ENCODE measurements at places on chromosomes 7 and 10.

GRCh38 chr10:88041243-88042159, 178.1 kb downstream of the PTEN start:
- no peak for DNase-seq

DNA sequence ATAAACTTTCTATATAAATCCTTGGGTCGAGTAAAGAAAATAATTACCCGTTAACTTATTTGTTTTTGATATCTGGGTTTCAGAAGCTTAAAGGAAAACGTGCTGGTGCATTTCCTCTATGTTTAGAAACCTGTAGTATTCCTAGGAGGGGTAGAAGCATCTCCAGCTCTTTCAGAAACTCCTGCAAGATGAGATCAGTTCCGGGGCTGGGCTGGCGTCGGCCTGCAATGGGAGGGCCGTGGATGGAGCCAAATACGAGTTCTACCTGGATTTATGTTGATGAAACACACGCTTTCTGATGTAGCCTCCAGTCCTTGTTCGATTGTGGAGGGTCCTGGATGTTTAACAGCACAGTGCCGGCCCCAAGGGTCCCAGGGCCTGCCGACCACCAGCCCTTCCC, 35.8 kb upstream of the DIP2C start:
- DNase-seq = no peak

- no peak for DNase-seq
Observed at GRCh38 chr10:1486841-1487687, 250.3 kb downstream of the ADARB2 start.

GRCh38 chr7:69808391-69808790, 210.1 kb downstream of the AUTS2 start:
- DNase-seq = peak; percentile 39

DNA sequence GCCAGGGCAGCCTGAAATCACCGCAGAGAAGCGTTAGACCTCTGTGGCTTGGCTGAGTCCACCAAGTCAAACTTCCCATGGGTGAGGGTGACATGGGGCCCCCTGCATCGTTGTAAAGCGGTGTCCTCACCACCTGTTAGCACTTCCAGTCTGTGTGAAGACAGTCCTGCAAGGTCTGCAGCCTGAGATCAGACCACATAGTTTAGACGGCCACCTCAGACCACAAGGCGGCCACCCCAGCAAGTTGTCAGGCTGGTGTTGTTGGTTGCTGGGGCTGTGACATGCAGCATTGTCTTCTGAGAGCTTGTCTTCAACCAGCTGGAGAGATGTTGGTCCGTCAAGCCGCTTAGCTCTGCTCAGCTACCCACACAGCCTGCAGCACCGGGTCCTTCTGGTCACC, 44.1 kb upstream of the TARP start:
- no peak for DNase-seq

- no peak for DNase-seq
Observed at GRCh38 chr10:55491712-55492111, 690.7 kb upstream of the PCDH15 start.

DNA sequence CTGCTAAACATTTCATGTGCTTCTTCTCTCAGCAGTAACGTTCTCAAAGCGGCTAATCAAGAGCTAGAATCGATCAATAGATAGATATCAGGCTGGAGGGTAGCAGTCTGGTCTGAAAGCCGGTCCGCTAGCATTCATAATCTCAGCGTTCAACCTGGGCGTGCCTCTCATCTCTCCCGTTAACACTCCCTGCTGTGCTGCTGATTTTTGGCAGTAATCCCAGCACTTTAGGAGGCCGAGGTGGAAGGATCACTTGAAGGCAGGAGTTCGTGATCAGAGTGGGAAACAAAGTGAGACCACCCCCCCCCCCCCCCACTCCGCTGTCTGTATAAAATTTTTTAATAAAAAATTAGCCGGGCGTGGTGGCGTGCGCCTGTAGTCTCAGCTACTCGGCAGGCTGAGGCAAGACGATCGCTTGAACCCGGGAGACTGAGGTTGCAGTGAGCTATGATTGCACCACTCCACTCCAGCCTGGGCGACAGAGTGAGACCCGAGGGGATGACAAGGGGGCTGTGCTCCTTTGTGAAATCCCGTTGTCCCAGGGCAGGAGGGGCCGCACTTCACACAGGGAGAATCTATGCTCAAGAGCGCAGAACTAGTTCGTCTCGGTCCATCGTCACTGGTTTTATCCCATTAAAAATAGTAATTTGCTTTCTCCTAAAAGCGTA, 624 bp upstream of the CEP55 start:
- no peak for DNase-seq

DNA sequence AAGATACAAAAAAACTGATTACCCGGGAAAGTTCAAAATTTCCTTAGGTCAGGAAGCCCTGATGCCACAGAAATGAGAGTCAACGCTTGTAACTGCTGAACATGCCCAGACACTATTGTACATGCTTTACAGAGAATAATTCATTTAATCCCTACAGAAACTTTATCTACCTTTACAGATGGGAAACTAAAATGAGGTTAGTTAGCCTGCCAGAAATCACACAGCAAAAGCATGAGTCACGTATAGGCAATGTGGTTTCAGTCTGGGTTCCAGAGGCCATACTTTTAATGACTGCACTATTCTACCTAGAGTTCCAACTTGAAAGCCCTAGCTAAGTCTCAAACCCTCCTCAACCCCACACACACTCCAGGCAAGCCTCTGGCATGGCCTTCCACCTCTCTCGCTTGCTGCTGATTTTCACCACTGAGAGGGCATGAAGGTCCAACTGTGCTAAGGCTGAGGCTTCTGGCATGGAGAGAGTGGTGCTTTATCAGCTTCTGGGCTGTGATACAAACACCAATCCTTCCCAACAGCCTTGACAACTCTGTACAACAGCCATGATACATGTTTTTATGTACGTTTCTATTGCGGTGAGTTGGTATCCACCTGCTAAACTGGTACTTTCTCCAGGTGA, 1011.2 kb upstream of the GHITM start:
- DNase-seq = no peak

- DNase-seq = peak; percentile 97
Observed at GRCh38 chr7:73850781-73851207, 8.5 kb upstream of the METTL27 start.

DNA sequence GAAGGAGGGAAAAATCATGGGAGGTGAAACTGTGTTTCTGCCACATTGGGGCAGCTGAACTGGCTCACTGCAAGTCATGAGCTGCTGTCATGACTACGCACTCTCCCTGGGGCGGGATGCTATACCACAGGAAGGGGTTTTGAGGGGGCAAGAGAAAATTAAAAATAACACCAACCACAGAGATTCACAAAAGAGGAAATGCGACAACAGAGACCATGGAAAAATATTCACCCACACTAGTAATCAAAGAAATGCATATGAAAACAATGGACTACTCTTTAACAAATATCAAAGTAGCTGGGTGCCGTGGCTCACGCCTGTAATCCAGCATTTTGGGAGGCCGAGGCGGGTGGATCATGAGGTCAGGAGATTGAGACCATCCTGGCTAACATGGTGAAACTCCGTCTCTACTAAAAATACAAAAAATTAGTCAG, 65.2 kb upstream of the TM9SF3 start:
- no peak for DNase-seq

DNA sequence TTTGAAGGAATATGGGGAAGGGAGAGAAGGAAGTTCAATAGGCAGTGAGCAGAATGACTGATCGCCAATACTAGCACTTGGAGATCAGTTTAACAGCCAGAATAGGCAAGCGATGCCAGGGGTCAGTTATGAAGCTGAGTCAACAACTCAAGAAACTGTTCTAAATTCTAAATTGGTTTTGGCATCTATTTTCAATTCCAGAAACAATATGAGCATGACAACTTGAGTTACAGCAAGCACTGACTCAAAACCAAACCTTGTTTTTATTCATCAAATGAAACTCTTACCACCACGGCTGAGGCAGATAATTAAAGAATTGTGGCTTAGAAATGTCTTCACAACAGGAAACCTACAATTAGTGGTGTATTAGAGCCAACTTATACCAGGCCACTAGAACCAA, 180.5 kb upstream of the ASAH2 start:
- DNase-seq = peak; percentile 17

GRCh38 chr7:41467596-41467995, 235.3 kb downstream of the INHBA start:
- no peak for DNase-seq

DNA sequence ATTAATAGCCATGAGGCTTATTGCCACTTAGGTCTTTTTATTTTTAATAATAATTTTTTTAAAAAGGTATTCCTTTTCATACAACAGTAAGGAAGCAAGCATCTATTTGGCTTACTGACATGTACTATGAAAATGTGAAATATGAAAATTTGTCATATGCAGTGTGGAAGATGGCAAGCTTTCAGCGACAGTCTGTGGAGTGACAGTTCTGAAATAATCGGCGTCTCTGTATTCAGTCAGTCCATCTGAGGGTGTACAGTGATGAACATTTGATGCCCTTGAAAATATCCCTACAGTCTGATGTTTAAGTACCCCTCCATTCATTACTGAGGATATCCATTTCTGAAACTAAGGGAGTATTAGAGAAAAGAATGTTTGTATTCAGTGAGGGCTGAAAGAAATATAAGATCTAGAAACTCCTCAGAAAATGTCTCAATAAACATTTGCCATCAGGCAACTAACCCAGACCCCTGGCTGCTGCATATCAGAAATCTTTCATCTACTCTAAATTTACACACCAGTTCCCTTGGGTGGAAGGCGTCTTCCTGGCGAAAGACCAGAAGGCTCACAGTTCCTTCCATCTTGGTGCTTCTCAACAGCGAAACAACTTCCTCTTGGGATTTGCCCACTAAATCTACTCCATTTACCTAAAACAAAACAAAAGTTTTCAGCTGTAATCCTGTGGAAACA, 440.6 kb downstream of the PARD3 start:
- no peak for DNase-seq

GRCh38 chr10:121199081-121199480, 347.9 kb downstream of the WDR11 start:
- DNase-seq = no peak

- DNase-seq = no peak
Observed at GRCh38 chr10:43067391-43068135, 9.3 kb upstream of the RET start.

Measured in fibroblast of skin of left biceps (primary cell).